ENCODE measurements at places on chromosomes 3 and 15.

DNA sequence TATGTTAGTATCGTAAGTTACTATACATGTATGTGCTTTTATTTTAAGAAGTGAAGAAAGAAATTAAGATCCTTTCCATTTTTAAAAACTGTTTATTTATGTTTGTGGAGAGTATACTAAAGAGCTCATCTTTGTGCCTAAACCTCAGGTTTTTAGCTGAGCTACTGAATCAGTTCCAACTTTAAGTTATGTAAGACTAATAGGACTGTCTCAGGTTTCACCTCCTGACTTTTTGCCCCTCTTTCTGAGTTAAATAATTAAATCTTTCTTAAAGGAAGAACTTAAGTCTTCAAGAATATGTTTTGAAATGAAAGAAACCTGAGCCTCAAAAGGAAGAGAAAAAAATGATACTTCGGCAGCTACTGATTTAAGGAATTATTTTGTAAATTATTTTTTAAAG, 2.6 kb downstream of the SLMAP start:
- DNase-seq, result no peak

- peak; percentile 33 for DNase-seq
Observed at GRCh38 chr3:37741644-37742043, 120.0 kb upstream of the CTDSPL start.

DNA sequence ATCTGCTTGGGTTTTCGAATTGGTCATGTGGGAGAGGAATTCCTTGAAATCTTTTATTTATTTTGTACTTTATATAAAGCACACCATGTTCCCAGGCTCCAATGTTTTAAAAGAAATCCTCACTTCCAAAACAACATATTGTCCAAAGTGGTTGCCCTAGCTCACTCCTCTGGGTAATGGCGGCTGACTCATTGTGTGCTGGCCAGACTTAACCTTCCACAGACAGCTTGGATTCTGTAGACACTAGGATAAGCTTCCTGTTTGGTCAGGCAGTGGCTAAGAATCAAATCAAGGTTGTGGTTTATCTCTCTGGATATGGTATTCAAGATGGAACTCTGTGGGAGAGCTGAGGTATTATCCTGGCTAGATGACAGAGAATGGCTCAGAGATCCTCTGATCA, 55.8 kb upstream of the FAM98B start:
- DNase-seq, result no peak

DNA sequence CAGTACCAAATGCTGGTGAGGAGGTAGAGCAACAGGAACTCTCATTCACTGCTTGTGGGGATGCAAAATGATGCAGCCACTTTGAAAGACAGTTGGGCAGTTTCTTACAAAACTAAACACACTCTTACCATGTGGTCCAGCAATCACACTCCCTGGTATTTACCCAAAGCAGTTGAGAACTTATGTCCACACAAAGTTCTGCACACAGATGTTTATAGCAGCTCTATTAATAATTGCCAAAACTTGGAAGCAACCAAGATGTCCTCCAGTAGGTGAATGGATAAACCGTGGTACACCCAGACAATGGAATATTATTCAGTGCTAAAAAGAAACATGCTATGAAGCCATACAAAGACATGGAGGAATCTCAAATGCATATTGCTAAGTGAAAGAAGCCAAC, 139.1 kb upstream of the SLC6A11 start:
- no peak for DNase-seq

GRCh38 chr3:24440760-24441464, 53.7 kb downstream of the THRB start:
- DNase-seq, result no peak

DNA sequence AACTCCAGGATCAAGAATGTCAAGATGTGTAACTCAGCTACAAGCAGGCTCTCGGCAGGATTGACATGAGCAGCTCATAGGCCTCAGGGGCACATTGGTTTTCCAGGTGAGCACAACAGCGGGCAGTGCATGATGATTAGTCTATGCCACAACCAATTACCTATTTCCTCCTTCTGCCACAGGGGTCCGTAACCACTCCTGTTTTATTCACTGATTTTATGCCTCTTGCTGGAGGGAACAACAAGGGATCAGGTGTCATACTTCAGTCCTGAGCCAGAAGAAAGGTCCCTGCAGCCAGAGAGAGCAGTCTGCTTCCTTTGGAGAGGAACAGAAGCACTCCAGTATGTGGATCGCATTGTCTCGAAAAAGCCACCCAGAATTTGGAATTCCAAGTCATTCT, 35.1 kb upstream of the PTPRG start:
- DNase-seq, result no peak

DNA sequence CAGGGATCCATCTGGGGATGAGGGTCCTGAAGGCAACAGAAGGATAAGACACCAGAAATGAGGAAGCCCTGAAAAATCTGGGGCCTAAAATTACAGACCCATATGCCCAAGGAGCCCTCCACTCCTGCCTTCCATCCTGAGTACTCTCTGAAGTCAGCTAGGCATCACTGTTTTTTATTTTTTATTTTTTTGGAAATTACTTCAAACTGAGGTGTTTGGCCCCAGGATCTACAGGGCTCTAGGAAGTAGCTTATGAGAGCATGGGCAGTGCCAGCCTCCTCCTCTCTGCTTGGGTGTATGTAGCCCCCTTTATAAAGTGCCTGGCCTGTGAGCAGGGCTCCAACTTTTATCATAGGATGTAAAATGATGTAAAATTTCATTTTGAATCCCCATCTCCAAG, 7.9 kb downstream of the EPB42 start:
- no peak for DNase-seq

- DNase-seq, result no peak
Observed at GRCh38 chr3:12487786-12488185, 3.5 kb downstream of the TSEN2 start.

DNA sequence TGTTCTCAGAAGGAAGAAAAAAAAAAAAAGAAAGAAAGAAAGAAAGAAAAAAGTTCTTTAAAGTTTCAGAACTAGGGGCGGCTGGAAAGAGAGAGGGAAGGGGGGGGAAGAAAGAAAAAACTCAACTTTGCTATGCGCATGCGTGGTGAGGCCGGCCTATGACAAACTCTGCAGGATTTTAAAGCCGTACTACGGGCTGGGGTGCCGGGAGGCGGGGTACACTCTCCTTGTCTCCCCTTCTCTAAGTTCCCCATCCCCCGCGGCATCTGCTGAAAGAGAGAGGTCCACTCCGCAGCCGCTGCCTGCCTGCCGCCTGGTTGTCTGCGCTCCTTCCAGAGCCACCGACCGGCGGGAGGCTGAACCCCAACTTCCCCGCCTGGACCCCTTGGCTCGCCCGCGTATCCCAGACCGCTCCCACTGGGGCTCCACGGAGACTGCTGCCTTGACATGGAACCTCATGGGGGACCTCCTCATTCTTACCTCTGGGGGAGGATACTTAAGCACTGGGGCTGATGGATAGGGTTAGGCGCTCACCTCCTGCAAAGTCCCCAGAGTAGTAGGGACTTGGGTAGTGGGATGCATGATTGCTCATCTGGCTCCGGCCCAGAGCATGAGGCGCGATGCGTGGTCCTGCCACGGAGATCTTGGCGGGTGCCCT, 1.4 kb upstream of the WNT5A start:
- peak; percentile 11 for DNase-seq

- DNase-seq, result no peak
Observed at GRCh38 chr3:98784666-98785600, 21.8 kb downstream of the ST3GAL6 start.

- no peak for DNase-seq
Observed at GRCh38 chr15:89436560-89437311, 59.6 kb downstream of the RHCG start.

- DNase-seq, result no peak
Observed at GRCh38 chr3:116112696-116113095, 332.6 kb downstream of the LSAMP start.

GRCh38 chr15:64443747-64444621, 16.4 kb upstream of the ZNF609 start:
- DNase-seq, result no peak

GRCh38 chr3:30112902-30113484, 493.4 kb upstream of the TGFBR2 start:
- DNase-seq, result peak; percentile 47

DNA sequence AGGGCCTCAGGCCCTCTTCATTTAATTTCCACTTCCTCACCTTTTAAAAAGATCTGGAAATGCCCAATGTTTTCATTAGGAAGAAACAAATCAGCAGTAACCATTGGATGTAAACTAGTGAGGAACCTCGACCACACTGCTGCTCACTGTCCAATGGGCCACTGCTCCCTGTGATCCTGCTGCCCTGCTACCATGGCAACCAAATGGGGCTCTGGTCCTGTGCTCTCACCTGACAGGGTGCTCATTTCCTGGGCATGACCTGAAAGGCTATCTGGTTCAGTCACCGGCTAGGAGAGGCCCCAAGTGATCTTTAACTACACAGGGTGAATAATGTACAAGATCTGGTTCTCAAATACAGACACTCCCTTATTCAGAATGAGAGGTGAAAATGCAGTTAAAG, 54.6 kb downstream of the ARHGEF3 start:
- no peak for DNase-seq

DNA sequence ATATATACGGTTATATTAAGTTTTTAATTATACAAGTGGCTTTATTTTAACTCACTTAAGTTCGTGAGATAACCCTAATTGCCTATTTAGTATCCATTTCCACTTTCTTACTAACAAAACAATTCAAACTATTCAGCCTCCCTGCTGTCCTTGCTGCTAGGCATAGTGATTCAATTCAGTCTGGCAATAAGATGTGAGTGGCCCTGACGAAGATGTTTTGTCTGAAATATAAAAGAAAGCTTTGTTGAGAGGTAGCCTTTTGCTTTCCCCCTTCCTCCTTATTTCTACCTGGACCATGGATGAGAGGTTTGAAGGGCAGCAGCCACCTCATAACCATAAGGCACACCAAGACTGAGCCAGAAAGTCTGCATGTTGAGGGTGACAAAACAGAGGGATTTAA, 89.3 kb upstream of the TRIM42 start:
- no peak for DNase-seq

- DNase-seq, result no peak
Observed at GRCh38 chr3:100030346-100030745, 84.0 kb downstream of the FILIP1L start.

- no peak for DNase-seq
Observed at GRCh38 chr3:122519693-122520092, 5.0 kb upstream of the KPNA1 start.

GRCh38 chr3:108292450-108292849, 3.9 kb upstream of the HHLA2 start:
- no peak for DNase-seq

Measured in NCI-H1092 (cell line).